ENCODE measurements at places on chromosomes 7 and 10.

- DNase-seq: no peak
Measured at GRCh38 chr10:112983444-112984056, 33.5 kb downstream of the TCF7L2 start.

- no peak for DNase-seq
Measured at GRCh38 chr7:13159003-13159402, 471.6 kb downstream of the ARL4A start.

DNA sequence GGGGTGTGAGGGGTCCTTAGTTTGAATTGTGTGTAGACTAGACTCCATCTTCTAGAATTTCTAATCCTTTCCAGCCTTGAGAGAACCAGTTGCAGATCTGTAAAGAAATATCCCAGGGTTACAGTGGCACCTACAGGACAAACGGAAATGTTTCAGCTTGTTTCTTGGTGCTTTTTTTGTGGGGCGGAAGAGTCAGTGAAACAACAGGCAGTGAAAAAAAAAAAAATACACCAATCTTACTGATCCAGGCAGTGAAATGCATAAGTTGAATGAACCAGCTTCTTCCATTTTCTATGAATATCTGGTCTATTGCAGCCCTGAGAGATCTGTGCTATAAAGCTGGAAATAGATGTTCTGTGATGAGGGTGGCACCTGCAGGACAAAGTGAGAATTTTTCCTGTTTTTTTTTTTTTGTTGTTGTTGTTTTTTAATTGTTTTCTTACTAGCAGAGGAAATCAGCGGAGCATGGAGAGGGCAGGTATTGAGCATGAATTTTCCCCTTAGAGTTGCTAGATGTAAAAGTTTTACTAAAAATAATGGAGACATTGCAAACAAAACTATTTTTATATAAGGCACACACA is 81.9 kb upstream of the DYNC1I1 start:
- DNase-seq: no peak

GRCh38 chr10:109895095-109895818 is 28.1 kb downstream of the XPNPEP1 start:
- no peak for DNase-seq

GRCh38 chr10:119104654-119105015 is 722 bp downstream of the DENND10 start:
- peak; percentile 68 for DNase-seq

- no peak for DNase-seq
Measured at GRCh38 chr10:114681542-114681941, 23.5 kb upstream of the ABLIM1 start.

DNA sequence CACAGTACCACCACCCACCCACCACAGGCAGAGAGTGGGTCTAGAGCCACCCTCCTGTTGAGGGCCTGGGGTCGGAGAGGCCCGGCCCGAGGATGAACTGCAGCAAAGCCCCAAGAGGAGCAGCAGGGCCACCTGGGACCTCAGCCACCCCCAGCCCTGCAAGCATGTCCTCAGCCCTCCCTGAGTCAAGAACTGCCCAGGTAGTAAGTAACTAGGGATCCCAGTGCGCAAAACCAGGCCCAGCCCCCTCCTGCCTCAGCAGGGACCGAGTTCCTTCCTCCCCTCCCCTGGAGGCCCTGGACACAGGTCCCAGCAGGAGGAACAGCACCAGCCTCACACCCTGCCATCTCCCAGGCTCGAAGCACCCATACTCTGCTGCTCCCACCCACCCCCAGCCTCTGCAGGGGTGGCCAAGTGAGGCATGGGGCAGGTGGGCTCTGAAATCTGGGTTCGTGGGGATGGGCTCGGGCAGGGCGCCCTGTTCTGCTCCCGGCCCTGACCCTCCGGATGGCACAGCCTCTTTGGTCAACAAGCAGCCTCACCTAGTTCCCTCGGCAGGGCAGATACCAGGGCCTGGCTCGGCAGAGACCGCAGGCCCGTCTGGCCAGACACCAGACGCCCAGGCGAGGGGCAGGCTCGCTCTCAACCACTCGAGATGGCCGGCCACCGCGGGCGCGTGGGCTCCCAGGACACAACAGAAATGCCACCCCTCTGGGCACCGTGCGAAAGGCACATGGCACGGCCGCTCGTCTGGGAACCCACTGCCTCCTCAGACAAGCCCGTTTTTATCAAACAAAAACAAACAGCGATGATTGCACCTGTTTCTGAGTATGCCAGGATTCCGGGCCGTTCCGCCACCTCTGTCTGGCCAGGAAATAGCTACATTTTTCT is 15.2 kb downstream of the PDGFA start:
- no peak for DNase-seq

- DNase-seq: peak; percentile 11
Measured at GRCh38 chr7:65989694-65990080, 7.7 kb upstream of the GUSB start.
